ENCODE measurements at places on chromosomes 5 and 9. TPM values are rescaled to one million over a fixed set of nuclear protein-coding genes. Genes with fewer than 3 reads are reported as not detected.
A peak's percentile ranks its signal among the peaks of the same experiment; 100 is the strongest.

Gene GPR21
- 1.7 TPM for total RNA-seq

DNA sequence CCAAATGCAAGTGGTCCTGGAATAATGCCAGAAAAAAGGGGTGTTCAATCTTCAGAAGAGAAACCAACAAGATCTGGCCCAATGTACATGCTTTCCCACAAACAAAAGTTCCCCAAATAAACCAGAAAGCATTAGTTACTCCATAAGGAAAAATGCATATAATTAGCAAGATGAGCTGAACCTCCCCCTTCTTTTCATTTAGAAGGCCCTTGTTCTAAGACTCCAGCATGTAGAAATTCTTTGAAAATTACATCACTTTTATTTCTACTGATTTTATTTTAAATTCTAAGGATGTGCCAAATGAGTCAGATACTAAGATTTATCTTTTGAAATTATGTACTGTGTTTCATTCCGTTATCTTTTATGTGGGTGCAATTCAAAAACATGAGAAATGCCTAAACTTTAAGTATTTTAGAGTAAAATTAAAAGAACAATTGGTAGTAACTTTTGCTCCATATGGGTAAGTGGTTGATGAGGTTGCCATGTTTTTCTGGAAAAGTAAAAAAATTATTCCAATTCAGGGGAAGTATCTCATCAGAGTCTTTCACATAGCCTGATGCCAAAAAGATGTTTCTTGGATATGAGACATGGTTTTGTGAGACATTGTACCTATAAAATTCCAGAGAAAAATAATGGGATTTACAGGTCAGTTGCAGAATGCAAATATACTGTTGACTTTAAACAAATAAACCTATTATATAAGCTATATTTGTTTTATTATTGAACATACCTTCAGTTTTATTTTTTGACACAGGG, 106.5 kb upstream of the CCDC112 start:
- H3K4me1 ChIP-seq, result peaks cover 2% of the 10 kb centered on the region
- DNase-seq, result no peak
- H3K36me3 ChIP-seq, result no peaks in the 10 kb centered on the region
- H3K27me3 ChIP-seq, result no peaks in the 10 kb centered on the region
- no peak overlapping the region for H3K27ac ChIP-seq

Gene RAPGEF1
- total RNA-seq, result 41.4 TPM

DNA sequence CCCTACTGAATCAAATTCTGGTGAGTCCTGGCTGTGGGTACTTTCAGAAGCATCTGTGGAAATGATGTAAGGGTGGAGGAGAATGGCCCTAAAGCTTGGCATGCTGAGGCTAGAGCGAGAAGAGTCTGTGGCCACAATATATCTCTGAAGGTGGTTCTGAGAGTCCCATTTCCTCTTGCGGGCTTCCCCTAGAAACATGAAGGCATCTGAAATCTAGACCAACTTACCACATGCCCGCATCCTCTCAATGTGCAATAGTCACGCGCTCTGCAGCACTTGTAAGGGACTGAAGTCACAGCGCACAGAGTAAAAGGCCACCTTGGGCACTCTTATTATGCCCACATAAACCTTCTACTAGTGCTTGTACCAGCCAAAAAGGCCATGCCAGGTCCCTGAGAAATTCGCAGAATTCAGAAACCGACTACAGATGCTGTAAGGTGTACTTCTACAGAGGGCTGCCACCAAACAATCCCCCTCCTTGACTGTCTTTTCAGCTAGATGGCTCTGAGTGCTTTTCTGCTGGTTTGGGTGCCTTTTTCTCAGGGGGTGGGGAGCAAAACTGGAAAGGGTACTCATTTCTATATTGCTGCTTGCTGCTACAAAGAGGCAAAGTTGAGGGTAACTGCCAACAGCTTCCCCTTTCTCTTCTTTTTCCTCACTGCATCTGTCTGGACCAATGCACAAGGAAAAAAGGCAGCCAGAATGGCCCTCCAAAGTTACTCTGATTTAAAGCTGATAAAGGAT, 107.3 kb downstream of the ZDHHC21 start:
- DNase-seq, result no peak
- H3K36me3 ChIP-seq, result no peaks in the 10 kb centered on the region
- H3K4me1 ChIP-seq, result no peaks in the 10 kb centered on the region
- H3K27me3 ChIP-seq, result no peaks in the 10 kb centered on the region
- H3K4me3 ChIP-seq, result no peak overlapping the region
- no peak overlapping the region for H3K27ac ChIP-seq

GRCh38 chr9:117121316-117121715, 293.5 kb downstream of the ASTN2 start:
- no peaks in the 10 kb centered on the region for H3K4me1 ChIP-seq
- H3K4me3 ChIP-seq, result no peak overlapping the region
- no peaks in the 10 kb centered on the region for H3K36me3 ChIP-seq
- H3K27ac ChIP-seq, result no peak overlapping the region
- H3K27me3 ChIP-seq, result no peaks in the 10 kb centered on the region

- H3K4me1 ChIP-seq, result no peaks in the 10 kb centered on the region
- no peaks in the 10 kb centered on the region for H3K36me3 ChIP-seq
- no peaks in the 10 kb centered on the region for H3K27me3 ChIP-seq
- peak; percentile 38 for DNase-seq
- no peak overlapping the region for H3K4me3 ChIP-seq
Observed at GRCh38 chr9:111094433-111094924, 56.2 kb upstream of the LPAR1 start.

Gene JAKMIP2
- total RNA-seq, result 0.45 TPM

Gene PIP5K1B
- total RNA-seq, result 0.97 TPM

Gene AK1
- total RNA-seq, result 161 TPM

DNA sequence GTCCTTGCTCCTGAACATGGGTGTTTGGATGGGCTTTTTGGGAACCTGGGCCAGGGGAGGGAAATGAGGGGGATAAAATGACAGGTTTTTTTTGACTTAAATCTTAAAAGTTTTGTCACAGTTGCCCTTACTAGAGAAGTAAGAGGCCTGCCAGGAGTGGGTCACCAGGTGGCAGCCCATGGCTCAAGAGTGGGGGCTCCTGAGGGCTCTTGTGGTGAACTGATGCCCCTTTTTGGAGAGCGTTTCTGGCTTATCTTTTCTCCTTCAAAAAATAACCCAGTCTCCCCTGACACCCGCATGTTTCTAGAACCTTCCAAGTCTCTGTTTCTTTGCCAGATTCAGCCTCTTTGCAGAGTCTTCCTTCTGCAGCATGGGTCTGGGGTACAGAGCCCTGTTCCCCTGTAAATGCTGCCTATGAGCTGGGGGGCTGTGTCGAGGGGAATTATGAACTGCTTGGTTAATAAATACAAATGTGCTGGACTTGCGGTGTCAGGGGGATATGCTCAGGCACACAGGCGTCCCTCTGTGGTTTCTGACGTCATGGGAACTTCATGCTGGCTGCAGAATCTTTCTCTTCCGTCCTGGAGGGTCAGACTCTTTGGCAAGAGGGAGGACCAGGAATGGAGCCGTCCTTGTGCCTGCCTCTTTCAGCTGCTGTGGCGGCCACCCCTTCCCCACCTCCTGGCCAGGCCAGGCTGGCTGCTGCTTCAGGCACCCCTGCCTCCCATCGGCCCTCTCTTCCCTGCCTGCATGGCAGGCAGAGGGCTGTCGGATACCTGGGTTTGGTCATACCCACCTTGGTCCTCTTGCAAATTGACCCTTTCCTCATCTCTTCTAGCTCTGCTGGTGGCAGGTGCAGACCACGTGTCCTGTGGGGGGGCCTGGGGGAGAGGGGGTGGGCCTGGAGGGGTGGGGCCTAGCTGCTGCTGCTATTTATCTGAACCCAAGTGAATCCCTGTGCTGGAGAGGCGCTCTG, 30.1 kb downstream of the PTPA start:
- H3K27me3 ChIP-seq, result no peaks in the 10 kb centered on the region
- peak; percentile 72 for DNase-seq
- peak overlapping the region; percentile 29 for H3K4me3 ChIP-seq
- H3K36me3 ChIP-seq, result no peaks in the 10 kb centered on the region
- peak overlapping the region; percentile 98 for H3K27ac ChIP-seq
- peaks cover 58% of the 10 kb centered on the region for H3K4me1 ChIP-seq

Gene SPINK4
- total RNA-seq, result not detected

DNA sequence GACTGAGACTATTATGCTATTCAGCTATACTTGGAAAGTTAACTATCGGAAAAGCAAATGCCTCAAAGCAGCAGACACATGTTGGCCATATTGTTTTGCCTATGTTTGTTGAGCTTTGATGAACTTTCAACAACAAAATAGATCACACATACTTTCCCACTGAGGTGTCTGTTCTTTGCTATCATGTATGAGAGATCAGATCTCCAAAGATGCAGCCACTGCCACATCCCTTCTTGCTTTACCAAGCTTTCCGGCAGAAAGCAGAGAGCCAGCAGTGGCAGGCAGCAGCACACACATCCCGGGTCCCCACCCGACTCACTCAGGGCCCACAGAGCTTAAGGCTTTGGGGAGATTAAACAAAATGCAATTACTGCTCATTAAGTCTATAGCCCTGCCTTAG, 18.8 kb downstream of the ZBTB5 start:
- no peaks in the 10 kb centered on the region for H3K36me3 ChIP-seq
- H3K27ac ChIP-seq, result no peak overlapping the region
- no peak for DNase-seq
- H3K27me3 ChIP-seq, result no peaks in the 10 kb centered on the region
- H3K4me1 ChIP-seq, result peaks cover 2% of the 10 kb centered on the region

Gene BTNL8
- not detected for total RNA-seq

DNA sequence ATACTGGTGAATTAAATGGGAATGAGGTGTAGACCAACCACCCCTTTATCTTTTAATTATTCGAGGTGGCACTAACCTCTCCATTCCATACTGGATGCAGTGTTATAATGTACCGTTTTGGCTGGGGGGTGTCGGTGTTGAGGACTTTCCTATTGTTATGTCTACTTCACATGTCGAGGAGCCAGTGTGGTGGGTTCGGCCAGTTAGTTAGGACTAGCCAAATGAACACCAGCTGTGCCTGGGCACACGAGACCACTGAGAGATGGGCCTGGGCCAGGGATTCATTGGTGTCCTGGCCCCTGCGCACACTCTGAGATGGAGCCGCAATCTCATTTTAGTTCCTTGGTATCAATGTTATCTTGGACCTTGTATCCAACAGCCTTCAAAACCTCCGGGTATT, 186.2 kb downstream of the CACNA1B start:
- no peak overlapping the region for H3K4me3 ChIP-seq
- no peak overlapping the region for H3K27ac ChIP-seq

- no peaks in the 10 kb centered on the region for H3K36me3 ChIP-seq
- H3K4me1 ChIP-seq, result no peaks in the 10 kb centered on the region
- H3K27ac ChIP-seq, result no peak overlapping the region
- H3K27me3 ChIP-seq, result no peaks in the 10 kb centered on the region
Observed at GRCh38 chr5:101976933-101977332, 319.2 kb downstream of the SLCO4C1 start.

DNA sequence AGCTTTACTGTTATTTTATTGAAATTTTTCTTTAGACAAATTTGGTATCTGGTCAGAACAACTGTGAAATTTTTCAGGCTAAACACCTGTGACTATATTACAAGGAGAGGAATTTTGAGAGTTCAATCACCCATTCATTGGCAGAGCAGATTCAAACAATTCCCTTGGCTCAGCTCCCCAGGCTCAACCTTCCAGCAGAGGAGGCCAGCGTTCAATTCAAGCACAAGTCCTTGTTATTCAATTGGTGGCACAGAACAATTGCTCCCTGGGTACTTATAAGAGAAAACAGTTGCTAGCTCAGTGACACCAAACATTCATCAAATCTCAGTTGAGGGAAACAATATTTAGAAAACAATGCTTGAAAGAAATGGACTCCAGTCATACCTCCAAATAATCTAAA, 83.3 kb downstream of the SUSD1 start:
- DNase-seq, result no peak
- no peak overlapping the region for H3K4me3 ChIP-seq
- no peak overlapping the region for H3K27ac ChIP-seq
- no peaks in the 10 kb centered on the region for H3K36me3 ChIP-seq

- no peak overlapping the region for H3K4me3 ChIP-seq
- DNase-seq, result no peak
- H3K4me1 ChIP-seq, result peaks cover 2% of the 10 kb centered on the region
- H3K27ac ChIP-seq, result no peak overlapping the region
Observed at GRCh38 chr5:61419106-61419505, 87.0 kb downstream of the ZSWIM6 start.

Gene RORB
- total RNA-seq, result 0.08 TPM

- no peak overlapping the region for H3K4me3 ChIP-seq
- no peaks in the 10 kb centered on the region for H3K27me3 ChIP-seq
- H3K4me1 ChIP-seq, result peaks cover 31% of the 10 kb centered on the region
- H3K36me3 ChIP-seq, result no peaks in the 10 kb centered on the region
- DNase-seq, result no peak
Observed at GRCh38 chr9:133137451-133138231, 16.6 kb upstream of the RALGDS start.

- H3K36me3 ChIP-seq, result no peaks in the 10 kb centered on the region
- H3K27me3 ChIP-seq, result no peaks in the 10 kb centered on the region
- no peak overlapping the region for H3K4me3 ChIP-seq
- no peaks in the 10 kb centered on the region for H3K4me1 ChIP-seq
- DNase-seq, result no peak
Observed at GRCh38 chr5:35679357-35679756, 61.7 kb downstream of the SPEF2 start.

- H3K36me3 ChIP-seq, result no peaks in the 10 kb centered on the region
- H3K4me1 ChIP-seq, result peaks cover 14% of the 10 kb centered on the region
- DNase-seq, result no peak
- no peak overlapping the region for H3K27ac ChIP-seq
- H3K27me3 ChIP-seq, result no peaks in the 10 kb centered on the region
Observed at GRCh38 chr5:37889612-37890317, 49.9 kb upstream of the GDNF start.

- no peak for DNase-seq
- no peaks in the 10 kb centered on the region for H3K4me1 ChIP-seq
- no peaks in the 10 kb centered on the region for H3K27me3 ChIP-seq
- no peak overlapping the region for H3K4me3 ChIP-seq
- H3K27ac ChIP-seq, result no peak overlapping the region
Observed at GRCh38 chr9:105921057-105921726, 226.9 kb downstream of the TMEM38B start.

- no peaks in the 10 kb centered on the region for H3K27me3 ChIP-seq
- DNase-seq, result peak; percentile 49
- no peaks in the 10 kb centered on the region for H3K36me3 ChIP-seq
- H3K27ac ChIP-seq, result peak within 1 kb of the TSS; percentile 70
Observed at GRCh38 chr9:86098824-86099700, at the start of gene GOLM1. Gene GOLM1, minus strand, starts transcription at chr9:86099558. Its CDS starts 20,238 bp downstream, at chr9:86079320.

DNA sequence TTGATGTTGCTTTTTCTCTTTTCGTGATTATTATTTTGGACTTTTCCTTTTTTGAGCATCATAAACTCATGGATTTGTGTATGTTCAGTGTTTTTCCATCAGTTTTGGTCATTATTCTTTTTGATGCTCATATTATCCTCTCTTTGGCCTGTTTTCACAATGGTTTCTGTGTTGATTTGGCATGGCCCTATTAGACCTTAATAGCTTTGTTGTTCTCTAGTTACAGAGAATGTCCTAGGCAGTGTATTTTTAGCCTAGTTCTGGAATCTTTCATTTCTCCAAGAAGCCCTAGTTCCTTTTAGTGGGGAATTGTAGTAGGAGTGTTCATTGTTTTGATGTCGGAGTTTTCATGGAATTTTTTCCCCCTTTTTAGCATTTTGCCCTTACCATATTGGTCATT, 41.3 kb upstream of the ROPN1L start:
- no peak overlapping the region for H3K27ac ChIP-seq
- no peaks in the 10 kb centered on the region for H3K4me1 ChIP-seq
- DNase-seq, result no peak
- no peaks in the 10 kb centered on the region for H3K36me3 ChIP-seq
- no peak overlapping the region for H3K4me3 ChIP-seq

GRCh38 chr9:98248737-98249474, 6.5 kb downstream of the TBC1D2 start:
- no peaks in the 10 kb centered on the region for H3K4me1 ChIP-seq
- H3K27ac ChIP-seq, result no peak overlapping the region
- H3K27me3 ChIP-seq, result no peaks in the 10 kb centered on the region
- no peak overlapping the region for H3K4me3 ChIP-seq
- H3K36me3 ChIP-seq, result no peaks in the 10 kb centered on the region
